Muscle of leg (tissue), 16 donors: ENCODE measurements at places on chromosomes 16 and 17. TPM values are rescaled to one million over a fixed set of nuclear protein-coding genes. Genes with fewer than 3 reads are reported as not detected.

The KRT33A gene
- not detected for polyA plus RNA-seq

The KRTAP1-5 gene
- not detected for polyA plus RNA-seq

The ZNF319 gene
- 8.1 TPM for polyA plus RNA-seq

The SMIM5 gene
- 7.1 TPM for polyA plus RNA-seq

The SBK1 gene
- 19.3 TPM for polyA plus RNA-seq

The OSGIN1 gene
- polyA plus RNA-seq: 0.28 TPM

The C1QTNF8 gene
- polyA plus RNA-seq: not detected

The SLC6A2 gene
- 1.6 TPM for polyA plus RNA-seq

The C16orf89 gene
- 0.17 TPM for polyA plus RNA-seq

The SOCS1 gene
- 2.8 TPM for polyA plus RNA-seq

The KRTAP3-1 gene
- polyA plus RNA-seq: not detected

The NME1 gene
- 60.7 TPM for polyA plus RNA-seq

The CLEC10A gene
- 1.9 TPM for polyA plus RNA-seq

The PROCA1 gene
- 3.1 TPM for polyA plus RNA-seq

The NKIRAS2 gene
- 55.8 TPM for polyA plus RNA-seq

The TOP2A gene
- 67.0 TPM for polyA plus RNA-seq

The PERCC1 gene
- polyA plus RNA-seq: 0.16 TPM

The TMEM88 gene
- 22.4 TPM for polyA plus RNA-seq

The FKBP10 gene
- 226 TPM for polyA plus RNA-seq

The PPY gene
- 0.57 TPM for polyA plus RNA-seq

The NOXO1 gene
- 0.29 TPM for polyA plus RNA-seq

The CUEDC1 gene
- 47.2 TPM for polyA plus RNA-seq

The WFDC1 gene
- 2.3 TPM for polyA plus RNA-seq

The LITAFD gene
- not detected for polyA plus RNA-seq

The TPPP3 gene
- polyA plus RNA-seq: 805 TPM

The DHX58 gene
- polyA plus RNA-seq: 4.7 TPM

The CACNA1G gene
- 16.3 TPM for polyA plus RNA-seq

The JPH3 gene
- polyA plus RNA-seq: 0.37 TPM

The CACNG1 gene
- polyA plus RNA-seq: 219 TPM

The AARSD1 gene
- polyA plus RNA-seq: 46.5 TPM

The GJD3 gene
- 0.29 TPM for polyA plus RNA-seq

The ZNF594 gene
- 9.0 TPM for polyA plus RNA-seq

The CTRB2 gene
- polyA plus RNA-seq: not detected

The NPW gene
- polyA plus RNA-seq: 1.7 TPM

The ABCA9 gene
- polyA plus RNA-seq: 15.6 TPM

The IL34 gene
- 8.3 TPM for polyA plus RNA-seq

The MT1M gene
- polyA plus RNA-seq: 0.43 TPM

The SCO1 gene
- 23.1 TPM for polyA plus RNA-seq

The HS3ST2 gene
- polyA plus RNA-seq: not detected

The ABCA3 gene
- polyA plus RNA-seq: 17.4 TPM

The EPOP gene
- 0.41 TPM for polyA plus RNA-seq

The KLHL36 gene
- polyA plus RNA-seq: 18.8 TPM

The ZG16B gene
- not detected for polyA plus RNA-seq

The FLCN gene
- 17.4 TPM for polyA plus RNA-seq
